ENCODE measurements at places on chromosomes 6 and 20.

- peak; percentile 63 for DNase-seq
Measured at GRCh38 chr6:169921853-169922824, 170.7 kb downstream of the ERMARD start.

DNA sequence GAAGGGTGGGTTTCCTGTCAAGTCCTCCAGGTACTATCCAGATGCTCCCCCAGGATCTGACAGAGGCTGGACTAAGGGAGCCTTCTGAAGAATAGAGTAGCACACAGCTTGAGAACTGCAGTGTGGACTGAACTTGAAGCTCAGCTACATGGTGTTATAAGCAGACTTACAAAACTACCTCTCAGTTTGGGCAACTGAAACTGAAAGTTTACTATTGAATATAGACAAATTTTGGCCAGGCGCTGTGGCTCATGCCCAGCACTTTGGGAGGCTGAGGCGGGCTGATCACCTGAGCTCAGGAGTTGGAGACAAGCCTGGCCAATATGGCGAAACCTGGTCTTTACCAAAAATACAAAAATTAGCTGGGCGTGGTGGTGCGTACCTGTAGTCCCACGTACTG lies 348.5 kb downstream of the PLCB1 start:
- no peak for DNase-seq

DNA sequence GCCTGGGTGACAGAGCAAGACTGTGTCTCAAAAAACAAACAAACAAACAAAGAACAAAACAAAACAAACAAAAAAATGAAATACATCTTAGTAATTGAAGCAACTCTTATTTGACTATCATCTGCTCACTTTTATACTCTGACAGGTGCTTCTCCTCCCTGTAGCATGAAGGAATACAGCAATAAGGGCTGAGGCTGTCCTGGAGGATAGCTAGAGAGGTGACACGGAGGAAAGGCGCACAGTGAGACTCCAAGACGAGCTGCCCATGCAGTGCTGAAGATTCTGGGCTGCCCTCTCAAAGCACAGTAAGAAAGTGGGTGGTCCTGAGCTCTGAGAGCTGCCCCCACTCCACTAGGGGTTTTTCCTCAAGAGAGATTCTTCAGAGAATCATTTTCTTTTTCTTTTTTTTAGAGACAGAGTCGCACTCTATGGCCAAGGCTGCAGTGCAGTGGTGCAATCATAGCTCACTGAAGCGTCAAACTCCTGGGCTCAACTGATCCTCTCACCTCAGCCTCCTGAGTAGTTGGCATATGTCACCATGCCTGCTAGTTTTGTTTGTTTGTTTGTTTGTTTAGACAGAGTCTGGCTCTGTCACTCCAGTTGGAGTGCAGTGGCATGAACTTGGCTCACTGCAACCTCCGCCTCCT lies 50.0 kb downstream of the OSTM1 start:
- no peak for DNase-seq

- no peak for DNase-seq
Measured at GRCh38 chr6:113672491-113673149, 184.5 kb upstream of the MARCKS start.

- DNase-seq = no peak
Measured at GRCh38 chr6:89597988-89598387, 40.6 kb downstream of the LYRM2 start.

- DNase-seq = no peak
Measured at GRCh38 chr6:33689148-33689494, 22.4 kb downstream of the UQCC2 start.

DNA sequence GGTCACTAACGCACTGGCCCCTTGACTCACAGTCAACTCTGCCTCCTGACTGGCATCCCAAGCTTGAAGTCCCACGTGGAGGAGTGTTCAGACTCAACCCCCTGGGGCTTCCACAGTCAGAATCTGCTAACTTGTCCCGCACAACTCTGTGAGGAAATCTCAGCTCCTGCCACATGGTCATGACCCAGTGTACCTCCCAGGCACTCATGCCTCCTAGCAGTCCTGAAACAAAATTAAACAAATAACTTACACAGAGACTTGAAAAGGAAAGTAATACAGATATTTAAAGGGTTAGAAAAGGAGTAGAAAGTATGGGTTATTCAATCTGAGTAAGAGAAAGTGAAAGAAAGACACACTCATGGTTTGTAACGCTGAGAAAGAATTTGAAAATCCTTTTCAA lies 134.9 kb downstream of the GMDS start:
- DNase-seq = no peak

DNA sequence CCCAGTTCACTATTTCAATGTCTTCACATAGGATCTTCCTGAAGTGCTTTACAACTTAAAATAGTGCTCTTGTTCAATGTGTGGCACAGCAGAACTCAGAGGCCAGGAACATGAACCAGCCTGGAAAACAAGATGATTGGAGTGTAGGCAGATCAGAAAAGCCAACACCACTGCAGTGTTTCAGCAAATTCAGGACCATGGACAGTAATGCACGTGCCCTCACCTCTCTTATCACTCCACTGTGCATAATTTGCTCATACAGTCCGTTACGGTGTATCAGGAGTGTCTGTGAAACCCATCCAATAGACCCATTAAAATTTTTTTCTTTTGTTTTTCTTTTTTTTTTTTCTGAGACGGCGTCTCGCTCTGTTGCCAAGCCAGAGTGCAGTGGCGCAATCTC lies 27.6 kb upstream of the HACE1 start:
- no peak for DNase-seq

DNA sequence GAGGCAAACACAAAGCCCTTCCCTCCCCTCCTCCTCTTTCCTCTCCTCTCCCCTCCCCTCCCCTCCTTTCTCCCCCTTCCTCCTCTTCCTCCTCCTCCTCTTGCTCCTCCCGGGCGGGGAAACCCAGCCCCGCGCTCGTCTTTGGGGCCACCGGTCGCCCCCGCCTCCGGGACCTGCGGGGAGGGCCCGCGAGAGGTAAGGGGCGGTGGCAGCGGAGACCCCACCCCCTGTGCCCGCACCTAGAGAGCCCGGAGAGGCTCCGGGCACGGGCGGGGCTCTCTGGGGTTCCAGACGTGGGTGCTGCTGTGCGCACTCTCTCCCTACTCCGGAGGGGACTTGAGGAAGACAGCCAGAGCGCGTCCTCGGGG lies at the start of gene RIN2:
RIN2 (plus strand) TSS at position 126 of the 368 bp plus-strand sequence. CDS start 131,344 bp downstream, outside the sequence.
- no peak for DNase-seq

DNA sequence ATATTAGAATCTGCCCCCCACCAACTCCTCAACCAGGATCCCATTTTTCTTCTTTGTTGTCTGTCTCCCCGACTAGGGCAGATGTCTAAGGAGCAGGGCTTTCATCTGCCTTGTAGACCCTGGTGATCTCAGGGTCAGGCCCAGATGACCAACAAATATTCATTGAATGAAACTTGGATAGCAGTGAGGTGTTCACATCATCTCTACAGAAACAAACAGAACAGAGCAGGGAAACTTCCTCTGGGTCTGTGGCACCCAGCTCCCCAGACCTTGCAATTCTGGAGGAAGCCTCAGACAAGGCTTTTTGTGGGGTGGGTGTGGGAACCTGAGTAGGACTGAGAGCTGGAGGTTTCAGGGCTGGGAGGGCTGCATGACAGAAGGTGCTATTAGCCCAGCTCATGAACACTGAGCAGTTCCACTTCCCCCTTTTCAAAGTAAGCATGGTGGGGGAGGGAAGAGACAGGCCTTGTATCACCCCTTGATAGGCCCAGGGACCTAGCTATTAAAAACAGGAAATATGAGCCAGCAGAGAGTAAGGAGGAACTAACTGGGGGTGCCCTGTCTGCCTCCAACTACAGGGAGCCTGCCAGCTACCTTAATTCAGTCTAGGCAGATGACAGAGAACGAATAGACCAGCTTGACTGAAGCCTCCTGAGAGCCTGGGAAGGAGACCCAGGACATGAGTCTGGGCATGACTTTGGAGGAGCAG lies 37.3 kb upstream of the TOP1 start:
- DNase-seq = no peak

- DNase-seq = no peak
Measured at GRCh38 chr20:2690718-2691117, 1.9 kb upstream of the EBF4 start.
